ENCODE measurements at places on chromosomes 4 and X.

DNA sequence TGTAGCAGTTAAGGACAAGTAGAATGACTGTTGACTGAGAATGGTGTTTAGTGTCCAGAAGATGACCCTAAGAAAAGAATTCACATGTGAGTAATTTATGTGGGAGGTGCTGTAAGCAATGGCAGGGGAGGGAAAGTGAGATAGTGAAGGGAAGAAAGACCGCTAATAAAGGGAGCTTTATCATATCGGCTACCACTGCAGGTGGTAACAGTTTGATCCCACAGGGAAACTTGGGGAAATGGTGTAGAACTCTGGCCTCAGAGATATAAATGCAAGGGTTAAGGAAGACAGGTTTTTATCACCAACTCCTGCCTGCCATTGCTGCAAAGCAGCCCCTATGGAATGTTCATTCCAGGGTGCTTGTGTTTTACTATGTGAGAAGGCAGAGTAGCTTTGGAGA, 489.6 kb downstream of the STPG2 start:
- no peak for DNase-seq

DNA sequence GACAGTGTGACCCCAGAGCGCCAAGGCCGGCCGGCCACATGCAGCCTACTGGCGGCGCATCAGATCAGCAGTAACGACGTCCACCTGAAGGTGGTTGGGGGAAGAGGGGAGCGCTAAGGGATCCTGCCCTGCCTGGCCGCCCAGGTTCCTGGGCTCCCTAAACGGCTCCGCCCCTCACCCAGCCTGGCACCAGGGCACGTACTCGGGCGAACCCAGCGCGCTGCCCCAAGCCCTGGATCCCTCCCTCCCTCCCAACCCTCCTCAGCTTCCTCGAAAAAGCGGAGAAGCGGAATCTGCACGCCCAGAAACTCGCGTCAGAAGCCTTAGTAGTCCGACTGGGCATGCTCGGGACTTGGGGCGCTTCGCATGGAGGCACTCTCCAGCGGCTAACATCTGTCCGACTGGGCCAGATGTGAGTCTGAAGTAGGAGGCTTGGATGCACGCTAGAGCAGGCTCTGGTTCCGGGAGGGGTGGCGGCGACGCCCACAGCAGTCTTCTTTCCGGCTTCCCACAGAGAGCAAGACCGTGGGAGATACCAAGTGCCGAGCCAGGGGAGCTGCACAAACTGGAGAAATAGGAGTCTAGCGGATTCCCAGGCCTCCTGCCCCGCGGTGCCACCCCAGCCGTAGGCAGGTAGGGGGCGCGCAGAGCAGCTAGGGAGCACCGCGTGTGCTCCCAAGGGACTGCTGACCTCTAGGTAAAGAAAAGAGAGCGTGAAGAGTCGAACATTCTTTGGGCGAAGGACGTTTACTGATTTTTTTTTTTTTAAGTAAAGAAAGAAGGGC, 114.3 kb upstream of the TEX13C start:
- DNase-seq = peak; percentile 74

GRCh38 chr4:25769251-25769650, 93.5 kb downstream of the SEL1L3 start:
- DNase-seq = peak; percentile 53

GRCh38 chrX:134416087-134416486, 43.9 kb upstream of the HPRT1 start:
- no peak for DNase-seq

- no peak for DNase-seq
Measured at GRCh38 chrX:41447897-41448296, 754 bp downstream of the NYX start.

DNA sequence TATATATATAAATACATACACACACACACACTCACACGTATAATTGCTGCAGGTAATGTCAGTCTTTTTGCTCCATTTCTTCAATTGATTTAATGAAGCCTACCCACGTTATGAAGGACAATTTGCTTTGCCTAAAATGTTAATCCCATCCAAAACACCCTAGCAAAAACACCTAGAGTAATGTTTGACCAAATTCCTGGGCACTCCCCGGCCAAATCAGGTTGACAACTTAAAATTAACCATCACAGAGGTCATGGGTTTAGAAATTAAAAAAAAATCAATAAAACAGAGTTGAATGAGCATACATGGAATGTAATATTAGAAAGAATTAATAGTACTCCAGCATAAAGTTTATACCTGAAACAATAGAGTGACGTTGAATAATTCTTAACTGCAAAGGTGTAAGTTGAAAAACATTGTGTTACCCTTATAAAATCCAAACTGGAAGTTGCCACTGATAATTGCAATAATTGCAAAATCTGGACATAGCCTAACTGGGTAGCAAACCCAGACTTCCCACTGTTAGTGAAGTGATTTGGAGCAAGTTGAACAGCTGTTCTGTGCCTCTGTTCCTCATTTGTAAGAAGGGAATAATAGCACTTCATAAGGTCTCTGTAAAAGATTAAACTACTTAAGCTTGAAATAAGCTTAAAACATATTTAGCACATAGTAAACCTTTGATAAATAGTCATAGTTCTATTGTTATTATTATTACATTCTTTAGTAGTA, 2120.5 kb downstream of the PCDH7 start:
- no peak for DNase-seq

All from cardiac muscle cell (in vitro differentiated cells and primary cell).